Fibroblast of the aortic adventitia (primary cell): ENCODE measurements at places on chromosomes 5 and 9.

- DNase-seq = no peak
Measured at GRCh38 chr5:35153375-35153932, 76.8 kb downstream of the PRLR start.

DNA sequence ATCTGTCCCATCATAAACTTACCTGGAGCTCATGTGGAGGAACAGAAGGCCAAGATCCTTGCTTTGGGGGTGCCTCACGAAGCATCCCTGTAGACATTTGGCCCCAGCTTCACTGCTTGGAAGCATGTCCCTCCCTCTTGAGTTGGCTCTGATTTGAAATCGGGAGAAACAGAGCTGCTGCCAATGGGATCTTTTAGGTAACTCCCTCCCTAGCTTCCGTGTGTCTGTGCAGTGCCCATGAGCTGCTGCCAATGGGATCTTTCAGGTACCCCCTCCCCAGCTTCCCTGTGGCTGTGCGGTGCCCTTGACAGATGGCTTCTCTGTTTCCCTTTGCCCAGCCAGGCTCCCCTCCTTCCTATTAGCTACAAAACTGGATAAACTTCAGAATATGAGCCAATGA, 178.0 kb downstream of the NR3C1 start:
- no peak for DNase-seq

- DNase-seq = no peak
Measured at GRCh38 chr5:91243852-91244251, 139.3 kb downstream of the ARRDC3 start.

- peak; percentile 86 for DNase-seq
Measured at GRCh38 chr5:132259069-132259851, 1.8 kb downstream of the PDLIM4 start.

DNA sequence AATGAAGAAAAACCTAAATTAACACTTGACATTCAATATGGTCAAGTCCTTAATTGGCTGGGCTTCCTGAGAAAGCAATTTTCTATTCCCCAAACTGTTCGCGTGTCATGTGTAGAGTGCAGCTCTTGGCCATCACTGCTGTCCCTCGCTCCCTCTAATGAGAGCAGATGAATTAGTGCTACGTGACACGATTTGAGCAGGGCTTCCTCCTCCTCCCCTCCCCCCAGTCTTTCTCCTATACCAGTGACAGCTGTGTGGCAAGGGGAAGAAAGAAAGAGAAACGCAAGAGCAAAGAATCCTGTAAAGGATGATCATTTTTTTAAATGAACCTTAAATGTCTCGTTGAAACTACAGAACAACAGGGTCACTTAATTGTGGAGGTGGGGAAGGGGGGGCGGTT, 159.6 kb downstream of the BNC2 start:
- DNase-seq = no peak

- peak; percentile 32 for DNase-seq
Measured at GRCh38 chr9:132241840-132242620, 80.2 kb downstream of the NTNG2 start.

DNA sequence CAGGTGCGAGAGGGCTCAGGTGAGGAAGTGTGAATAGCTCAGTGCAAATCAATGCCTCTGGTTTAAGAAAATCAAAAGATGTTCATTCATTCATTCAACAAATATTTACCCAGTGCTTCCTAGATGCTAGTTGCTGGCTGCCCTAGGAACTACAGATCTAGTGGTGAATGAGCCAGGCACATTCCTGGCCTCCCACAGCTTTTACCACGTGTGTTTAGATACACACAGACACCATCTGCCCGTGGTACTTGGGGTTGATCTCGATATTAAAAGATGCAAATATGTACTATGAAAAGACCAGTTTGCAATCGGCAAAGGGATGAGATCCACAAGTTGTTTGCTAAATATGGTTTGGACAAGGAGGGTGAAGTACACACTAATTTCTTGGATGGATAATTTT, 78.2 kb downstream of the GTF3C4 start:
- no peak for DNase-seq

- no peak for DNase-seq
Measured at GRCh38 chr5:22488427-22488826, 364.7 kb downstream of the CDH12 start.

DNA sequence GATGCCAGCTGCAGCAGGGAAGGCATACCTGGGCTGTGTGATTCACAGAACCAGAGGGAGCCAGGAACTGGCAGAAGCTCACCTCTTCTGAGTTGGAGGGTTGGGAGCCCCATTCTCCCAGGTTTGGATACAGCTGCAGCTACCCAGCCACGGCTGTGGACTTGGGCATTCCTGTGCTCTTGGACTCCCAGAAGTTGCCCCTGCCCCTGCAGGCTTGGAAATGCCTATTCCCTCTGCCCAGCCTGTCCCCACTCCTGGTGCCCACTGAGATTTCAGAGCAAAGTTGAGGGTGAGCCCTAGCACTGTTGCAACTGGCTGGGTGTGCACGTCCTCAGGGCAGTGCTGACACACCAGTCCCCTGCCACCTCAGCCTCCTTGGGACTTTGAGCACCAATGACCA, 489.7 kb downstream of the SLCO4C1 start:
- DNase-seq = no peak

DNA sequence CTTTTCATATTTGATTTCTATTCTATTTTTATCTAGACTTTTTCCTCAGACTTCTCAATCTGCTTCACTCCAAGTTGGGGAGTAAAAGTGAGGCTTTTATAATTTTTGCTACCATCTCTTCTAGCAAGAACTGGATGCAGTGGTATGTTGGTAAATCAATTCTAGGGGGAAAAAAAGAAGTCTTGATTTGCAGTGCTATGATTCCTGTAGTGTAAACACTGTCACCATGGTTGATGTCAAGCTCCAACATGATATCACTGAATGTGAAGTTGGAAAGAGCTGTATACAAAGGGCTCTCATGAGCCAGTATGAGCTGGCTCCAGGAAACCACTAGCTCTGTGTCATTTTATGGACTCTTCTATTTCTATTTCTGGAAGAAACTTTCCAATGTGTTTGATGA, 439.2 kb downstream of the NTRK2 start:
- no peak for DNase-seq

DNA sequence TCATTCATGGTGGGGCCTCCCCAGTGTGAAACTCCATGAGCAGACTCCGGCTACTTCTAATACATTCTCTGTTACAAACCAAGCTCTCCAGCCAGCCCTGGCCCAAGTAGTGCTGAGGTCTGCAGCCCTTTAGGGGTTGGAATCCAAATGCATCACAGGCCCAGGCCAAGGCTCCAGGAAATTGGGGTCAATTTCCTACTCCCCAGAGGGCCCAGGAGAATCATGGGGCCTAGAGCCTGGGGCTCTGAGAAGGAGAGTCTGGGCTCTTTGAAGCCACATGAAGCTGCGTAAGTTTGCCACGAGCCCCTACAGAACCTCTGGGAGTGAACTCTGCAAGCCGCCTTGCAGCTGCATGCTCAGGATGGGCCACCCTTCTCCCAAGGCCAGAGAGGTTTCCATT, 206.4 kb downstream of the PAPPA start:
- no peak for DNase-seq

DNA sequence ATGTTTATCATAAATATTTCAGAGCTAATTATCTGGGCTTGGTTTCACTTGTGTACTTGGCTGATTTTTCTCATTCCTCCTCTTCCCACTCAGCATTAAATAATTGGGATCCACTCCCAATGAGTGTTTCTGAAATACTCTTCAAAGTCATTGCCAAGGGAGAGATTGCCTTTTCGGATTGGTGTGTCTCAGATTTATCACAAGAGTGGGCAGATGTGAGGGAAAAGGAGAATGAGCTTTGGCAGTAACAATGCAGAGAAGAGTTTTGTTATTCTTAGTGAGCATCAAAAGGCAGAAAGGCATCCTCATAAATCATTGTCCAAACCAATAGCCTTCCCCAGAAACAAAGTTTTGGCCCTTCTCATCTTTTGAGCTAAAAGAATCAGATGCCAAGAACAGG, 79.2 kb downstream of the SEMA5A start:
- DNase-seq = peak; percentile 74

DNA sequence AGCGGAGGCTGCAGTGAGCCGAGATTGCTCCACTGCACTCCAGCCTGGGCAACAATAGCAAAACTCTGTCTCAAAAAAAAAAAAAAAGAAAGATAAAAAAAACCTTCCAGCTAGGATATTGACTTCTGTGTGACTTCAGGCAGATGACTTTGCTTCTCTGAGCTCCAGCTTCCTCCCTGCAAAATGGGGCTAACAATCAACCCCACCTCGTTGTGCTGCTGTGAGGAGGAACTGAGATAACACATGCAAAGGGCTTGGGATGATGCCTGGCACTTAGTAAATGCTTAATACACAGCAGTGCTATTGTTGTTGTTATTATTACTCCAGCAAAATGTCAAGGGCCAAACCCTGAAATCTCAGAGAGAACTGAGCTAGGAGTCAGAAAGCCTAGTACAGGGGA, 3.5 kb upstream of the CDX1 start:
- no peak for DNase-seq

DNA sequence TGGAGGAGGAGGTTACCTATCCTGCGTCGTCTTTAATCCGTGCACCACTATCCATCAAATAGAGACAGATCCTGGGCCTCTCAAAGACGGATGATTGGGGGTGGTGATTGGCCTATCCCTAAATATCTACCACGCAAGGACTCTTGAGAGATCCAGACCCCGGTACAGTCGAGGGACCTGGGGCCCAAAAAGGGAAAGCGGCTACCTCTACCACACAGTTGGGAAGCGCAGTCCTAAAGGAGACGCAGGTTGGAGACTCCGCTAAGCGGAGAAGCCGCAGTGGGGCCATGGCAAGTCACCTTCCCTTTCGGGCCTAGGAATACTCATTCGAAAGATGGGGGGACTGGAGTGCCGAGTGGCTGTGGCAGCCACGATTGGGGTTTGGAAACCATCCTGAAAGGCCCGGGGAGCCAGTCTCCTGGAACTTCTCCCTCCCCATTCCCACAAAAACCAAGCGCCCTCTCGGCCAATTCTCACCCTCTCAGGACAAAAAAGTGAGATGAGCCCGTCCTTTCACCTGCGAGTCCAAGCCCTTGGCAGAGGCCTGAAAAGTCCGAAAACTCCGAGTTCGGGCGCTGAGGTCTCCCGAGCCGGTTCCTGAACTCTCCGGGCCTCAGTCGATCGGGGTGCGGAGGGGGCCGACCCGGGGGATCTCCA, 499 bp upstream of the FOXE1 start:
- DNase-seq = no peak

- no peak for DNase-seq
Measured at GRCh38 chr9:117464941-117465616, 50.2 kb upstream of the ASTN2 start.

DNA sequence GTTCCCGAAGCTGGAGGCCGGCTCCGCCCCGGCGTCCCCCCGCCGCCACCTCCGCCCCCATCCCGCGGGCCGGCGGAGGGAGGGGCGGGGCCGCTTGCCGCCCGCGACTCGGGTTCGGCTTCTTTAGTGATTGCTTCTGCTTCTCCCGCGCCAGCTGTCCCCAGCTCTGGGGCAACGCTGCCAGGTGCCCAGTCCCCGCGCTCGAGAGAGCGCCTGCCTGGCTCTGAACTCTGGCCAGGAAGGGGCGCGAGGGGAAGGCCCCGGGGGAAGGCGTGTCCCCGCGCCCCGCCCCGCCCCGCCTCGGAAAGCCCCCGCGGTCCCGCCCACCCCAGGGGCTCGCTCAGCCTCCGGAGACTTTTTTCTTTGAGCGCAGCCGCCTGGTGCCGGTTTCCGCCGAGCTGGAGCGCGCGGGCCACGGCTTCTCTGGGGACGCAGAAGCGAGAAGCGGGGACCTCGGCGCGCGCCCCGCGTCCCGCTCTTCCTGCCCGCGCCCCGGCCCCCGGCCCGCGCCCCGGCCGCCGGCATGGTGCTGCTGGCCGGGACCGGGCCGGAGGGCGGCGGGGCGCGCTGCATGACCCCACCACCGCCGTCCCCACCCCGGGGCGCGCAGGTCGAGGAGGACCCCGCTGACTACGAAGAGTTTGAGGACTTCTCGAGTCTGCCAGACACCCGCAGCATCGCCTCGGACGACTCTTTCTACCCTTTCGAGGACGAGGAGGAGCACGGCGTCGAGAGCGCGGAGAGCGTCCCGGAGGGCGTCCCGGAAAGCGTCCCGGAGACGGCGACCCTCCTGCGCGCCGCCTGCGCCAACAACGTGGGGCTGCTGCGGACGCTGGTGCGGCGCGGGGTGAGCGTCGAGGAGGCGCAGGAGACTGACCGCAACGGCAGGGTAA, at the start of gene ANKRD33B:
TSS of gene ANKRD33B (plus strand) at position 126 of the 893 bp plus-strand sequence. CDS start at position 524, 398 bp downstream.
- peak; percentile 62 for DNase-seq

DNA sequence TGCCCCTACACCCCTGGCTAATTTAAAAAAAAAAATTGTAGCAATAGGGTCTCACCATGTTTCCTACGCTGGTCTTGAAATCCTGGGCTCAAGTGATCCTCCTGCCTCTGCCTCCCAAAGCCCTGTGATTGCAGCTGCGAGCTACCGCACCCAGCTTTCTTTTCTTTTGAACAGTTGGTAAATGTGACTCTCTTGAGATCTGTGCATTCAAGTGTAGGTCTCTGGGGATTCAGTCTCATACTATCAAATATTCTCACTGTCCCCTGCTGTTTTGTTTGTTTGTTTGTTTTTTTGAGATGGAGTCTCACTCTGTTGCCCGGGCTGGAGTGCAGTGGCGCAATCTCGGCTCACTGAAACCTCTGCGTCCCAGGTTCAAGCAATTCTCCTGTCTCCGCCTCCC, 42.3 kb upstream of the CXXC5 start:
- DNase-seq = no peak
